ENCODE measurements at places on chromosomes 13 and 19.

GRCh38 chr13:101747039-101747438 is 294.6 kb downstream of the ITGBL1 start:
- DNase-seq, result no peak

DNA sequence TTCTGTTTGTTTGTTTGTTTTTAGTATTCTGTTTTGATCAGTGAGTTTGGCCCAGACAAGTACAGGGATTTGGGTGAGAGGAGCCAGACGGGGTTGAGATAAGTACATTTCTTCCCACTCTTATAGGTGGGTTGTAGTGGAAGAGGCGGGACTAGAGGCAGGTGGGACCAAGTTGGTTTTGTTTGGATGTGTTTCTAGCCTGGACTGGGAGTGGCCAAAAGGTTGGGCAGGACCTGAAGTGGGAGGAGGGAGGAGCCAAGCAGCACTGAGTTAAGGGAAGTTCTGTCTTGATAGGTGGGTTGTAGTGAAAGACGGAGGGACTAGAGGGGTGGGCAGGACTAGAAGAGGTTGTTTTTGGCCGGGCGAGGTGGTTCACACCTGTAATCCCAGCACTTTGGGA is 9.0 kb downstream of the DNASE2 start:
- DNase-seq, result no peak

DNA sequence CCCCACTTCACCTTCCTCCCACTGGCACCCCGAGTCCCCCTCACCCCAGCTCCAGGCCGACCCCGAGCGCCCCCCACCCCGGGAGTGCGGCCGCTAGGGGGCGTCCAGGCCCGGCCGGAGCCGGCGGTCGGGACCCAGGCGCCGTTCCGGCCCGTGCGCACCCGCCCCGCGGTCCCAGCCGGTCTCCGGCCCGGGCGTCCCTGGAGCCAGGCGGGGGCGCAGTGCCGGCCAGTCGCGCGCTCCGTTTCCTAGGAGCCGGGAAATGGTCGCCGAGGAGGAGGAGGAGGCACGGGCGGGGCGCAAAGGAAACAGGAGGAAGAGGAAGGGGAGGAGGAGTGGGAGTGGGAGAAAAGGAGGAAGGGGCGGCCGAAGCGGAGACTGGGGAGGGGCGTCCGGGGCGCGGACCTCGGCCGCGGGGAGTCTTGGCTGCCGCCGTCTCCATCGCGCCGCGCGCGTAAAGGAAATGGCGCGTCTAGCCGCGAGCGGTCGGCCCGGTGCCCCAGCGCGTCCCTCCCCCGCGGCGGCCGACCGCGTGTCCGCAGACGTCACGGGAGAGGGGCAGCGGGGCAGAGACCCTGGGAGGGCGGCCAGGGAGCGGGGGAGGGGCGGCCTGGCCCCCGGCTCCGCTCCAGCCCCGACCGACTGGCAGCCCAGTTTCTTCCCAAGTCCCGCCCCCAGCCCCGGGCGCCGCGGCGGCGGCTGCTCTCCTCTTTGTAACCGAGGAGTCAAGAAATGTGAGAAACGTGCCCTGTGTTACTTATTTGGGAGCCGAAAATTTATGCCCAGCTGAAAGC is 1.1 kb upstream of the KCTD15 start:
- DNase-seq, result peak; percentile 4

DNA sequence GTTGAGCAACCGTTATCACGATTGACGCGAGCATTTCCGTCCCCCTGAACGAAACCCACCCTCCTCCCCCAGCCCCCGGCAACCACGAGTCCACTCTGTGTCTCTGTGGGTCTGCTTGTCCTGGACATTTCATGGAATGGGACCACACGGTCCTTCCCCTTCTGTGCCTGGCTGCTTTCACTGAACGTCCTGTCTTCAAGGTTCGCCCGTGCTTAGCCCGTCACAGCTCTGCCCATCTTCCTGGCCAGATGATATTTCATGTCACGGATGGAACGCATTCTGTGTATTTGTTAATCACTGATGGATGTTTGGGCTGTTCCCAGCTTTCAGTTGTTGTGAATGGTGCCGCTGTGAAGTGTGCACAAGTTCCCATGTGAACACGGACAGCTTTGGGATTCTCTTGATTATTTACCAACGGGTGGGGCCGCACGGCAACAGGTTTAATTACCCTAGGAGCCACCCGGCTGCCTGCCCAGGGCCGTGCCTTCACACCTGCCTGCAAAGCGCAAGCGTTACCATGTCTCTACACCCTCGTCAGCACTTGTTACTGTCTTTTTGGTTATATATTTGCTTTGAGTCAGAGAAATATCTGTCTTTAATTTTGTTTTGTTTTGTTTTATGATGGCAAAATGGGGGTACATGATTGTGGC is 42.5 kb downstream of the RASA3 start:
- DNase-seq, result no peak

- DNase-seq, result no peak
Measured at GRCh38 chr13:73580513-73581267, 521.9 kb downstream of the KLF5 start.

GRCh38 chr19:7301525-7301924 is 7.3 kb upstream of the INSR start:
- DNase-seq, result no peak

DNA sequence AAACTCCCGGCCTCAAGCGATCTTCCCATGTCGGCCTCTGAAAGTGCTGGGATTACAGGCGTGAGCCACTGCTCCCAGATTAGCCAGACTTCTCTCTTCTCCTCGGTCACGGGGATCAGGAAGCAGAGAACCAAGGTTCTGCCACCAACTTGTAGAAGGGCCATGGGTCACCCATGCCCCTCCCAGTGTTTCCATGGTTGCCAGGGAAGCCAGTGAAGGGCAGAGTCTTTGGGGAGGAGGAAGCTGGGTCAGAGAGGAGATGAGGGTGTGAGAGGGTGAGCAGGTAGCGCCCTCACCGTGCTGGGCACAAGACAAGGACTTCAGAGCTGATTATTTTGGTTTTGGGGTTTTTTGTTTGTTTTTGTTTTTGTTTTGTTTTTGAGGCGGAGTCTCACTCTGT is 77.1 kb downstream of the GNG7 start:
- DNase-seq, result no peak

- DNase-seq, result no peak
Measured at GRCh38 chr13:53921473-53921872, 892.9 kb downstream of the OLFM4 start.

Data from stimulated activated CD8-positive, alpha-beta memory T cell treated with anti-CD3 and anti-CD28 coated beads, Interleukin-2, amount 100 ng/mL, for 1 hour (primary cell).